ENCODE measurements at places on chromosomes 16 and 17.

GRCh38 chr17:43769859-43770258 is 8.9 kb downstream of the DUSP3 start:
- DNase-seq = no peak

DNA sequence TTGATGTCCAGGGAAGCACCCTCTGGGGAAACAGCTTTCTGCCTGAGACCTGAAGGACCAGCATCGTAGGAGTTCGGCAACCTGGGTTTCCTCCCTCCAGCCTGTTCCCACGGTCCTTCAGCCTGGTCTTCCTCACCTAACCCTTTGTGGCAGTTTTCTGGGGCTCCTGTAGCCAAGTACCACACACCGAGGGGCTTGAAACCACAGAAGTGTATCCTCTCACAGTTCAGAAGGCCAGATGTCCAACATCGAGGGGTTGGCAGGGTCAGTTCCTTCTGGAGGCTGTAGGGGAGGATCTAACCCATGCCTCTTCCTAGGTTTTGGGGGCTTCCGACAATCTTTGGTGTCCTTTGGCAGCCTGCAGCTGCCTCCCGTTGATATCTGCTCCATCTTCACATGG is 381.0 kb upstream of the TNRC6C start:
- DNase-seq = no peak

- DNase-seq = no peak
Measured at GRCh38 chr16:49499869-49500610, 126.4 kb downstream of the C16orf78 start.

DNA sequence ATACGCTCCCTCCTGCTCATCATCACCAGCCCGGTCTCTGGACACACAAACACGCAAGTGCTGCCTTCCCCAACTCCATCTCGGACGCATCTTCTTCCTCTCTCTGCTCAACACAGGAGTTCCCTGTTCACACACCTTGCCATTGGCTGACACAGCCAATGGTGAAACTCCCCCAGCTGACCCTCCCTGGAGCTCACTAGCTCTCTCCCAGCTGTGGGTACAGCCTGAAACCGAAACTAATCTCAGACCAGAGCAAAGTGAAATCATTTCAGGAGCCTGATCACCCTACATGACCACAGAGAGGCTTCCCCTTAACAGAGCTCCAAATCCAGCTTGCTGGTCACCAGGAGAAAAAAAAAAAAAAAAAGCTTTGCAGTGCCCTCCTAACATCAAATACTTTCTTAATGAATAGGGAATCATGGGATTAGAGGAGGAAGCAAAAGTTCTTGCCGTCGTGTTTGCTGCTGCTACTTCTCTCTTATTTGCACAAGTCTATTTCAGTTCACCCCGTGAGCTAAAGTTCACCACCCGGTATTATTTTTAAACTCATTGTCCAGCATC is 8.3 kb downstream of the CUEDC1 start:
- peak; percentile 80 for DNase-seq

- DNase-seq = no peak
Measured at GRCh38 chr17:67725373-67725791, 7.6 kb downstream of the NOL11 start.

DNA sequence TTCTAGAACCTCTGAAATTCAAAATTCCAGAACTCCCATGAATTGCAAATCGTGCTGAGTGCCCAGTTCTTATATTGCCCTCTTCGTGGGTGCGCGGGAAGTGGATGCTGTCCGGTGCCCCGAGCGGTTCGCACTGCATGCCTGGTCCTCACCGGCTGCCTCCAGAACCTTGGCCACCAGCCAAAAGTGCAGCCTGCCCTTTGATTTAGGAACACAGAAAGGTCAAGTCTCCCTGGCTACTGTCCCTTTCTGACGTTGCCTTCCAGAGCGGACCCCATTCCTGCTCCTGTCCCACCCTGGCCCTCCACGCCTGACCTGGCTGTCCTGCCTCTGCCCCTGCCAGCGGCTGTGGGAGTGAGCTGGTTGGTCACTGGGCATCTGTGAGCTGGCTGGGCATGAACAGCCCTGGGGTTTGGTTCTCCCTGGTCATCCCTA is 9.7 kb downstream of the NEUROD2 start:
- DNase-seq = no peak

DNA sequence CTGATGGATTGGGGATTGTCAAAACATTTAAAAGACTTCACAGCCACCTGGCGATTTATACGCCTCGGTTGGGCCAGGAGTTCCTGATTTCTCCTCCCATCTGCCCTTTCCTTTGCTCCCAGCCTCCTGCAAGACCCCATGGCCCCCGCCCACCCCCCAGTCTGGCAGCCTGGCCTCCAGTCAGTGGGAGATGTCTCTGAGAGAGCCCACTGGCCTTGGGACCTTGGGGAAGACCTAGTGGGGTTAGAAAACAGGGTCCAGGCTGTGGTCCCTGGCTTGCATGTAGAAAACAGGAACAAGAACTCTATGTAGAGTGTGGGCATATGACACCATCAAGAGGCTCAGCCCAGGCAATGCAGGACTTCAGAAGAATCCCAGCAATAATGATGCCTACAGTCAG is 209.4 kb upstream of the C16orf82 start:
- DNase-seq = no peak

- DNase-seq = peak; percentile 41
Measured at GRCh38 chr16:68704232-68704867, 32.7 kb upstream of the CDH1 start.

GRCh38 chr17:38656959-38657823 is 17.6 kb downstream of the EPOP start:
- no peak for DNase-seq

DNA sequence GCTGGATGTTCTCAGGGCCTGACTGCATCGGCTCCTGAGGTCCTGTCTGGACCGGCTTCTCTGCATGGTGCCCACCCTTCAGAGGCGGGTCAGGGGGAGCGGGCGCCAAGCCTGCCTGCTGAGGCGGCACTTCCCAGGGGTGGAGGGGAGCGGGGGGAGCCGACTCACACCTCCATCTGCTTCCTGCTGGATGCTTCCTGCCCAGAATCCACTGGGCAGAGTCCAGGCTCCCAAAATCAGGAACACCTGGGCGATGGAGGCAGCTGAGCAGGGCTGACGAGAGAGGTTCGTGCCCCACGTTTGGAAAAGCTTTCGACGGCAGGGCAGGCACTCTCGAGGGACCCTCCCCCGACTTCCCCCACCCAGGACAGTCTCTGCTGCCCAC is 42.2 kb downstream of the TIMM22 start:
- no peak for DNase-seq

DNA sequence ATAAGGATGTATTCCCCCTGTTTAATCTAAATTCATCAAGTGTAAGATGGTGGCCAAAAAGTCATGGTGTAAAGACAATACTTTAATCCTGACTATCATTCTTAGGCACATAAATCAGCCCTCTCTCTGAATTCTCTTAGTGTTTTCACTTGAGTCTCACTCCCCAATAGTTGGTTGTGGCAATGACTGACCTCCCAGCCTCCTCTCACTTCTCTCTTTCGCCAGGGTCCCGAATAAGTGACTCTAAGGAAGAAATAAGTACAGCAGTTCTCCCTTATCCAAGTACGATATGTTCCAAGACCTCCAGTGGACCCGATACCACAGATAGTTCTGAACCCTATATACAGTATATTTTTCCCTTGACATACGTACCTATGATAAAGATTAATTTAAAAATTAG is 335.3 kb downstream of the MAF start:
- no peak for DNase-seq

- no peak for DNase-seq
Measured at GRCh38 chr16:66300501-66300900, 66.0 kb upstream of the CDH5 start.

GRCh38 chr16:88784856-88785105 is 239 bp downstream of the PIEZO1 start:
- no peak for DNase-seq

GRCh38 chr17:49200423-49201083 is 9.8 kb downstream of the GNGT2 start:
- DNase-seq = no peak
